ENCODE measurements at places on chromosomes 5 and 9.

- DNase-seq = no peak
Observed at GRCh38 chr5:174501461-174502069, 222.8 kb upstream of the MSX2 start.

DNA sequence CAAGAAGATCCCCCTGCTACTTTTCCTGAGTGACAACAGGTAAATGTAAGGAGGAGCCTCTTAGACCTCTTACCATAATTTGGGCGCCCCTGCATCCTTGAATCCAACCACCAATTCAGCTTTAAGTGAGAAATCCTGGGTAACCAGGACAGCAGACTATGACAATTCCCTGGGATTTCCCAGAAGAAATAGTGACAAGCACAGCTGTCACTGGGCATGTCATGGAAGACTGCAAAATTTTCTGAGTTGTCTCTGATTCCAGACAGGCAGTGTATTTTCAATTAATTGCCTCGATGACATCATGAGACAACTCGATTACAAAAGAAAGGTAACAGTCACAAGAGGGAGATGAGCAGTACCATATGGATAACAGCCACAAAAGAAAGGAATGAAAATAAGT is 256.9 kb downstream of the BNC2 start:
- DNase-seq = no peak

DNA sequence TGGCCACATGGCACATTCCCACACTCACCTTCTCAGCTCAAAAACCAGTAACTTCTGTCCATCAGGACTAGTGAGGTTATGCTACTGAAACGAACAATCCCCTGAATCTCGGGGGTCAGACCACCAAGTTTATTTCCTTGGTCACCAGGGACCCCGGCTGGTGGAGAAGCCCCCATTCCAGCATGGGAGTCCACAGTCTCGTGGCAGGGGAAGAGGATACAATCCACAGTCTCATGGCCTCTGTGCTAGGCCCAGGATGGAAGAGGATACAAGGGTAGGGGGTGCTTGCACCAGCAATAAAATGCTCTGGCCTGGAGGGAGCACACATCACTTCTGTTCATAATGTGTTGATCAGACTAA is 7.4 kb upstream of the CARD19 start:
- peak; percentile 24 for DNase-seq

GRCh38 chr5:35754481-35754880 is 102.2 kb upstream of the IL7R start:
- no peak for DNase-seq

GRCh38 chr9:134331186-134332025 is 5.2 kb downstream of the RXRA start:
- DNase-seq = no peak

- DNase-seq = peak; percentile 43
Observed at GRCh38 chr9:127983847-127984289, 3.1 kb upstream of the EEIG1 start.

All from endodermal cell (in vitro differentiated cells).